ENCODE measurements at places on chromosomes 13 and 19.

DNA sequence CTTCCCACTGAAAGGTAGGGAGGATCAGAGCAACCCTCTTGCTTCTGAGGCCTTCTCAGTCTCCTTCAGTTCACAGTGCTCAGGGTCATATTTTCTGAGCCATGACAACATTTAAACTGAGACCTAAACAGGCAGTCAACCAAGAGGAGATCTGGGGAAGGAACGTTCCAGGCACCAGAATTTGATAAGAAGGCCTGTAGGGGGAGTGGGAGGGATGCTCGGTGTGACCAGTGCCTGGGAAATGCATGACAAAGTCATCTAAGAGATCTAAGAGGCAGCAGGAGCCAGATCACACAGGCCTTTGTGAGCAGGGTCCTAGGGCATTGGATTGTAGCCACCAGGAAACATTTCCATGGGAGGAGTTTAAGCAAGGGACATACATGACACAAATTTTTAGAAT lies 71.6 kb downstream of the SHISA2 start:
- H3K4me1 ChIP-seq, result no peaks in the 10 kb centered on the region

GRCh38 chr19:13034636-13035035 lies 39.4 kb downstream of the NFIX start:
- DNase-seq, result no peak
- H3K27ac ChIP-seq, result peak overlapping the region; percentile 68
- H3K27me3 ChIP-seq, result no peaks in the 10 kb centered on the region

DNA sequence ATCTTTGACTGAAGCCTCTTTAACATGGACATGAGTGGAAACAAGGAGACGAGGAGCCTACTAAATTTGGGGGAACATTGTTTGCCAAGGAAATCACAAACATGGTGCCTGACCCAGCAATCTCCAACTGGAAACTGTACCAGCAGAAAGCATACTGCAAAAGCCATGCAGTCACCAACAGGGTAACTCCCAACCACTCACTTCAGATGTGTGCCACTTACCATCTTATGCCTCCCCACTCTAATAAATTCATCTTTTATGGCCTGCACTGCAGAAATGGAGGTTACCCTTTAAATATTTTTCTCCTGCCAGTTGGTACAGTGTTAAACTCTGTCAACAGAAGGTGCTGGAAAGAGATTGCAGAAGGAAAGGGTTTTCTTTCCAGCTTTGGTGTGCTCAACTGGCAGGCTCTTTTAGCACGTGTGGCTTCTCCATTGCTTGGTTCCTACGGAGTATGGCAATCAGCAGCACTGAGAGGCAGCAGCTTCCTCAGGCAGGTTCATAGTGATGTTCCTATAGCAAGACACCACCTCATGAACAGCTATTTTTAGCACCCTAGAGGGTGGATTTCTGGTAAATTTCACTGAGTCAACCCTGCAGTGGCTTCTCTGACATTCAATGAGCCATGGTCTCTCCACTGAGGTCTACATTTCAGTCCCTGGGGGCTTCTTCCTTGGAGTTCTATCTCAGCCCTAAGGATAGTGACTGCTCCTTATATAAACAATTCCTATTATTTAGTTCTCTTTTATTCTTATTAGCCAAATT lies 21.4 kb downstream of the MIR17HG start:
- H3K27ac ChIP-seq, result no peak overlapping the region
- H3K36me3 ChIP-seq, result no peaks in the 10 kb centered on the region

DNA sequence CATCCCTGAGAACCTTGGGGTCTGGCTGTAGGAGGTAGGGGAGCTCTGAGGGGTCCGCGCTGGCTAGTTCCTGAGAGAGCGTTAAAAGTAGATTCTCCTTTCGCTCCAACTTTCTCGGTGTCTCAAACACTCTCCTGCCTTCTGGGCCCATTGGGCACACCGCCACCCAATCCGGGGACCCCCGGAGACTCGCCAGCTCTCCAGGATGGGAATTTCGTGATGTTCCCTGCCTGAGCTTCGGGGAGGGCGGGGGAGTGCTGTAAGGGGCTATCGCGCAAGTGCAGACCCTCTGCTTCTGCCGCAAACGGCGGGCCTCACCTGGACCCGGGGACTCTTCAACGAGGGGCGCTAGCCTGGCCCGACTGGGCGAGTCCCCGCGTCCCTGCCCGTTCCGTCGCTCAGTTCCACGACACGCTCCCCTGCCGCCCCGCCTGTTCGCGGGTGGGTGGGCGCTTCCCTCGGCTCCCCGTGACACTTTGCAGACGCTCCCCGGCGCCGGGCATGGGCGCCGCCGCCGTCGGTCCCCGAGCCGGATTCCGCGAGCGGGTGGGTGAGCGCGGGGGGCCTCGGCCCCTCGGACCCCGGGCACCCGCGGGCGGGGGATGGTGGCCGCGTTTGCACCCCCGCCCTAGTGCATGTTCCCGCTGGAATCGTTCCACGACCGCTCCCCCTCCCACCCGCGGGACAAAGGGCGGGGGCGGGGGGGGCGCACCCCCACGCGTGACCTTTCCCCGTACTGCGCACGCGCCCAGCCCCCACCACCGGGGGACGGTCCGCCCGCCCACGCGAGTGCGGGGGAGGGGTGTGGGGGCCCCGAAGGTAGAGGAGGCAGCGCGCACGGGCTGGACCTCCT lies at the start of gene CCDC106:
Gene CCDC106, plus strand, starts transcription at position 481 of the 853 bp plus-strand sequence. CDS start 835 bp downstream, outside the sequence.
- peak within 1 kb of the TSS; percentile 52 for H3K4me3 ChIP-seq
- H3K4me1 ChIP-seq, result peaks cover 38% of the 10 kb centered on the region

DNA sequence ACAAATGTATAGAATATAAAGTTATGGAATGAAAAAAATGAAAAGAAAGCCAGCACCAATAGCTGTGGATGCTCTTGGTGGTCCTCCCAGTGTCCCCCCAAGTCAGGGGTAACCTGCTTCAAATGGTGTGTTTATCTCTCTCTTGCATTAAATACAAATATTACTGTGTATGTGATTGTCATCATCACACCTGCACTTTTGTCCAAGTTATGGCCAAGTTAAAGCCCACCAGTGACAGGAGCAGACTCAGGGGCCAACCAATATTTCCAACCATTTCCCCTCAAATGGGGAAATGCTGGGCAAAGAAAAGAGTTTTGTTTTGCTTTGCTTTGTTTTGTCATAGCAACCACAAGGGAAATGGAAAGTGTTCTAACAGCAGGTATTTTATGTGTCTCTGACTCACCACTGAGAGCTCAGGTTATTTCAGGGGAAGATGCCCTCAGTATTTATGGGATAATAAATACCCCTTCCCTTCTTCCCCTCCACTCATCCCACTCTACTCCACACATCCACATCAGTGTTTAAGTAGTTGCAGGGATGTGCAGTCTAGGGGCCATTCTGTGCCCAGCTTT lies 133.6 kb downstream of the COL4A1 start:
- no peaks in the 10 kb centered on the region for H3K4me1 ChIP-seq
- peaks cover 99% of the 10 kb centered on the region for H3K36me3 ChIP-seq
- H3K27me3 ChIP-seq, result no peaks in the 10 kb centered on the region
- H3K27ac ChIP-seq, result no peak overlapping the region

All from upper lobe of left lung (tissue), 6 donors.